Substantia nigra (tissue), 51 donors: ENCODE measurements at places on chromosomes 7 and 10.
A peak's percentile ranks its signal among the peaks of the same experiment; 100 is the strongest.

DNA sequence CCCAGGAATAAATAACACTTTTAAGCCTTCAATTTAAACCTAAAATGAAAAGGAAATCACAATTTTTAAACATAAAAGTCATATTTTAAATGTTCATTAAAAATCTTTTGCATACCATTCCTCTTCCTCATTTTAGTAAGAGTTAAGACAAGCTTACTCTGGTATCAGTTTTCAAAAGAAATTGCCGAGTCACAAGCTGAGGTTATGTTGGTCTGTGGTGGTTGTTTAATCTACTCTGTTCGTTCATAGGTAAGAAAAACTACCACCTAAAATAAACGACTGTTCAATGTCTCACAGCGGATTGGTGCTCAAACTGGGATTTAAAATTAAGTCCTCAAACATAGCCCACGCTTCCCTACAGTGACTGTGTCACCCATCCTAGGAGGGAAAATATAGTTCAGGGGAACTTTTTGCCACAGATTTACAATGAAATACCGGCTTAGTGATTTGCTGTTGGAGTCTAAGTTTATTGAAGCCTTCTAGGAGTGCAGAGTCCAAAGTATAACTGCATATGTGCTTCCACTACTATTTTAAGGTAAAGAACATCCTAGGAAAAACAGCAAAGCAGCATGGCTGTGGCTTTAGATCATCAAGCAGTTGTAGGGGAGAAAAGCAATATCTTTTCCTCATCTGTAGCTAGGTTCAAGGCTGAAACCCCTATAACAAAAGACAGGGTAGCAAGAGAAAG is 61.1 kb downstream of the GNAT3 start:
- DNase-seq = no peak

DNA sequence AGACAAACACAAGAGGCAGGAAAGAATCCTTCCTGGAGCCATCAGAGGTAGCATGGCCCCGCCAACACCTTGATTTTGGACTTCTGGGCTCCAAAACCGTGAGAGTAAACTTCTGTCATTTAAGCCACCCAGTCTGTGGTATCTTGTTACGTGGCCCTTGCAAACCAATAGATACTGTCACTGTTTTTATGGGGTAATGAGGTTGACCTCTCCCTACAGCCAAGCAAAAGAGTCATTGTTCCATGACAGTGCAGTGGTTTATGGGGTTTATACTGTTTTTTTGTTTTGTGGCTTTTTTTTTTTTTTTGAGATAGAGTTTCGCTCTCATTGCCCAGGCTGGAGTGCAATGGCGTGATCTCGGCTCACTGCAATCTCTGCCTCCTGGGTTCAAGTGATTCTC is 32.8 kb downstream of the KIAA1549 start:
- DNase-seq = no peak

- DNase-seq = no peak
These were observed 267.9 kb upstream of the CNTNAP2 start for GRCh38 chr7:145848691-145849090.

GRCh38 chr7:21568762-21569161 is 25.9 kb downstream of the DNAH11 start:
- DNase-seq = no peak

GRCh38 chr7:131057015-131057793 is 270.5 kb upstream of the MKLN1 start:
- no peak for DNase-seq

DNA sequence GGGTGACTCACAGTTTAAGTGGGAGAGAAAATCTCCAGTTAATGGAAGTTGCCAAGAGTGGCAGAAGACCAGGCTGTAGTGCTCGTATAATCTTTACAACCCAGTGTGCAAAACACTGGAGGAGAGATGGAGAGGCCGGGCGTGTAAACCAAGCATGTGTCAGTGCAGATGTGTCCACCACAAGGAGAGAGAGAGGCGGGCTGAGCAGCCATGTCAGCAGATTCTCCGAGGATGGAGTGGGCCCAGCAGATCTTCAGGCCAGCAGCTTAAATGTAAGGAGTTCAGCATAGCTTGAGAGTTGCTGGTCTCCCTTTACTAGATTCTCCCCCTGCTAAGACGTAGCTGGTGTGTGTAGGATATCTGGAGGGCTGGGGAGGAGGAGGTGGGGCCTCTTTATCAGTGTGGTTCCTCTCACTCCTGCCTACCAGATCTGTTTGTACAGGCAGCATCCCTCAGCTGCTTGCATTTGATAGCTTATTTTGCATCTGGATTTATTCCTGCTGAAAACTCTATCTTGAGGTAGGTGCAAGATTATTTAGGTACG is 13.7 kb downstream of the BPGM start:
- peak; percentile 6 for DNase-seq

DNA sequence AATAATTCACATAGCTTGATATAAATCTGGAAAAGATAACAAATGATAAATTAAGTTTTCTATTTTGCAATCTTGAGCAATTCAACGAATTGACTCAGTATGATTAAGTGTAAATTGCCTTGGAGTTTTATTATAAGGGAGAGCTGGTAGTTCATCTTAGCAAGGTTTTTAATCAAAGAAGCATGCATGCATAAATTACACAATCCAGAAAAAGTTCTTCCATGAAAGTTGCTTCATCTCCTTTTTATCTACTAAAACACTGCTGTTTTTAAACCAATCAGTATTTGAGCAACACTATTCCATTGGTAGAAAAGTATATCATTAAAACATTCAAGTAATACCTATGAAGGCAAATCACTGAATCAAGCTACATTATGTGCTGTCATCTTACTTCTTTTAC is 47.6 kb downstream of the POT1 start:
- DNase-seq = no peak

DNA sequence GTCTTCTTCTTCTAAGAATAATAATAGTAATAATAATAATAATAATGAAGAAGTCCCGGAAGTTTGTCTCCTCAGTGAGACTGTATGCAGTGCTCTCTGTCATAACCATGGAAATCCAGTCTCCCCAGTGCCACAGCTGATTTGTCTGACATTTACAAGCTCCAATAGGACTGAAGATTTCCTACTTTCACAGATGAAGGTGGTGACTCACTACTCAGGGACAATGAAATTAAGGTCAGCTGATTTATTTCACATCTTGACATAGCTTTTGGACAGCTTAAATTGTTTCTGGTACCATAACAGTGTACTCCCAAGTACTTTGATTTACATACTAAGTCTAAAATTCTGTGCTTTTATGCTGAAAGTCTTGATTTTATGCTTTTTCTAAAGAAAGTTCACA is 6.9 kb downstream of the CELF2 start:
- no peak for DNase-seq

- no peak for DNase-seq
These were observed 223.6 kb downstream of the IPMK start for GRCh38 chr10:58044072-58044471.

- peak; percentile 56 for DNase-seq
These were observed at the start of gene TRIL for GRCh38 chr7:28958235-28958979. Gene TRIL, minus strand, starts transcription at chr7:28958330. Its CDS starts 284 bp downstream, at chr7:28958046.

- no peak for DNase-seq
These were observed 60.5 kb upstream of the AGBL3 start for GRCh38 chr7:134925766-134926165.

DNA sequence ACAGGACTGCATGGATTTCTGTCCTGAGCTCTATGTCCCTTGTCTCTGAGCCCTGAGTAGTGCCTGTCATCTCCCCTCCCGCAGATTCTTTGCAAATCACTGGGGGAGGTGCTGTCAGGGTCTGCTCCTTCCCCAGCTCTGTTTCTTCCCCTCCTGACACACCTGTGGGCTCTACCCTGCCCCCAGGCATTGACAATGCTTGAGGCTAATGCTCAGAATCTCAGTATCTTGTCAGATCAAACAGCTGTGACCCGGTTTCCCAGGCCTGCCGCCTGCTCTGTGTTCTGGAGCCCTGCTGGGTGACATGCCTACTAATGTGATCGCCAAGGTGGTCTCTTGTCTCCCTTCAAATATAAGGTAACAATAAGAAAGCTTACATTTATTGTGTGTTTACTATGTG is 209.0 kb downstream of the POU6F2 start:
- DNase-seq = no peak

GRCh38 chr7:3937605-3938004 is 636.6 kb downstream of the SDK1 start:
- DNase-seq = no peak

DNA sequence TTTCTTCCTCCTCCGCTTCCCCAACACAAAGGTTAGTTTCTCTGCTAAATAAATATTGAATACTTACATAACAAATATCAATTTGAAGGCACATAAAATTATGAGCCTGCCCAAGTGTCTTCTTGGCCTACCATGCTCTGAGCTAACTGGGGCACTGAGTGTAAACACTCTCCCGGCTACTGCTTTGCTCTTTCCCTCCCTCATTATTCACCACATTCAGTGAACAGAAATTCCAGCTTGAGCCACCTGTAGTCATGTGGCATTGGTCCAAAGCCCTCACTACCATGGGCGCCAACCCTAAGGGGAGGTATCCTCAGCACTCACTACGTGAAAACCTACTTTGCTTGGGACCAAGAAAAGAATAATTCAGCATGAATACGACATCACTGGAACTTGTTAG is 409.0 kb downstream of the KCNMA1 start:
- no peak for DNase-seq
